Cortex of kidney (tissue), 1 donor: ENCODE measurements at places on chromosomes 7 and 10.

DNA sequence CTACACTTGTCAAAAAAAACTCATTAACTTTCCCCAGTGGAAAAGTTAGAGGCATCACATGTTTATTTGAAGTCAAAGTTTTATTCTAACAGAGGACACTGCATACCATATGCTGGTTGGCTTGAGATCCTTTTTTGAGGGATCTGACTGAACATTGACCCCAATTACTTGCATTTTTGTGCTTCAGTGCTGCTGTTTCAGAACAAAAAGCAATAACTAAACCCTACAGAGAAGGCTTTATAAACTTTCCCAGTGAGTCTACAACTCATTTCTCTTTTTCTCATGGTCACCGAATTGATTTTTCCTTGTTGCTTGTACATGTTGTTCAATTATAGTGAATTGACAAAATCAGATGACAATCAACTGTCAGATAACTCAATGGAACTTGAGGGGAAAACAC, 69.3 kb upstream of the PHYHIPL start:
- no peak for DNase-seq

- DNase-seq: no peak
Measured at GRCh38 chr7:106848049-106848448, 17.0 kb upstream of the PIK3CG start.

GRCh38 chr7:155996718-155997280, 184.5 kb upstream of the SHH start:
- no peak for DNase-seq

DNA sequence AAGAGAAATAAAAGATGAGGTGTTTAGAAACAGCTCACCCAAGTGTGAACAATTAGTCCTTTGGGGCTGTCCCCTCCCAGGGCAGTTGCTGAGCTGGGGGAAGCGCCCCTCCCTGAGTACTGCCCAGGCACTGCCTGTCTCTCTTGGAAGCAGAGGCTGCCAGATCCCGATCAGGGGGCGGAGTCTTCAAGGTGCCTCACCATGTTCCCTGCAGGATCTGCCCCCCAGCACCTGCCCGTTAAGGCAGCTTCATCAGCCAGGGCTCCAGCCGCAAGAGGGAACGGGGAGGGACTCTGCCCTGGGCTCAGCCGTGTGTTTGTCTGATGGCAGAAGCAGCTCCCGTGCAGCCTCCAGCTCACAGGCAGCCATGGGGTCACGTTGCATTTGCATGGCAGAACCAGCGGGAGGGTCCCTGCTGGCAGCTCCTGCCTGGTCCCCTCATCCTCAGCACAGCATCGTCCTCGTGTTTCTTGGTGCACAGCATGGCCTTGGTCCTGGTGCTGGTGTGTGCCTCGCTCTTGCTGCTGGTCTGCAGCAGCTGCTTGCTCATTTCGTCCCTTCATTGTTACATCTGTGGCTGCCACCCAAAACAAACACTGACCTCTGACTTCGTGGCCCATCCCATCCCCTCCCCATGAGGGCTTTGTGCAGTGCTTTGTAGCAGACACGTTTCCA, 10.7 kb upstream of the DPYSL4 start:
- no peak for DNase-seq

DNA sequence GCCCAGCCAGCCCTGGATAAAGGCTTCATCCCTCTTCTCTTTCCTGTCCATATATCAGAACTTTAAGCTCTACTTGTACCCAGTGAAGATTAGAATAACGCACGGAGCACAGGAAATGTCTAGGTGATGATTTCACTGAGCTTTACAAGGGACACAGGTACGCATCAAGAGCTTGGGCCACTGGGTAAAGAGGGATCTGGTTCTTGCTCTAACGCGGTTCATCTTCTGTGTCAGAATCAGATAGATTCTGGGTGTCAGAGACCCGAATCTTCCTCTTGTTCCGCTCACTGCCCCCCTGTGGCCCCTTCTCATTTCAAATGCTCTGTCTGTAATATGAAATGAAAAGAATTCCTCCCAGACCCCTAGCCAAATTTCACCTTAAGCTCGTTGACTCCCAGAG, 24.7 kb downstream of the IL2RA start:
- no peak for DNase-seq

DNA sequence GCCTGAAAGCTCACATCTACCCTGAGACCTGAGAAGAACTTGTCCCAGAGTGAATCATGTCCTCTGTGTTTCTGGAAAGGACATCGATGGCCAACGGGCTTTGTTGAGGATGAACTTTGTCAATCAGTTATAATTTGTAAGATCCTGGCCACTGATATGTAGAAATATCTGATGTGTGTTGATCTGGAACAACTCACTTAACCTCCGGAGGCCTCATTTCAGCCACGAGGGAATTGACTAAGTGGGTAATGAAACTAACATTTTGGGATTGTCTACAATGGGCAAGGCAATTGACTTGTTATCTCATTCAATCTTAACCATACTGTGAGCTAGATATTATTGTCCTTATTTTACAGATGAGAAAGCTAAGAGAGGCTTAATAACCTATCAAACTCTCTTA, 468.1 kb upstream of the NRP1 start:
- no peak for DNase-seq

GRCh38 chr7:44046321-44047061, 2.0 kb downstream of the DBNL start:
- DNase-seq: no peak

- no peak for DNase-seq
Measured at GRCh38 chr7:96388166-96388565, 66.3 kb upstream of the SLC25A13 start.
